ENCODE measurements at places on chromosomes 7 and 10.
A peak's percentile ranks its signal among the peaks of the same experiment; 100 is the strongest.

DNA sequence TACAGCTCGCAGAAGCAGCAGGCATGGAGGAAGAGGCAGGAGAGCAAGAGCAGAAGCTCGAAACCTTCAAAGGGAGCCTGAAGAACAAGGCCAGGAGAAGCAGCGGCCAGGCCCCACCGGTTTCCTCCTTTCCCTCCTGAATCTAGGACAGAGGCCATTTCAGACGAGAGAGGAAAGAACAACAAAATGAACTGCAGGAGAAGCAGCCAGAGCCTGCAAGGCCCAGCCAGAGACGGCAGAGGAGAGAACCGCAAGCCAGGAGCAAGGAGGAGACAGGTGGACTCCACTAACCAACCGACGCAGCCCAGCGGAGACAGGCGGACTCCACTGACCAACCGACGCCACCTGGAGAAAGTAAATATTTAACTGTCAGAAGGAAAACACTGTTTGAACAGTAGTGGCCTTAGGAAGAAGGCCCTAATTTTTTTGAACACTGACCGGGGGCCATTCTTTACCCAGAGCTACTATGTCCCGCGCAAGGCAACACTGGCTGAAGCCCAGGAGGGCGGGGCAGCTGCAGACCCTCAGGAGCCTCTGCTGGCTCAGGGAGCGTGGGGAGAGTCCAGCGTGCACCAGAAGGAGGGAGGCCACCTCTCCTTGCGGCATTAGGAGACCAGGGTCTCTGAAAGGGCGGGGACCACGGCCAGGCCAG is 559.2 kb downstream of the PTPRN2 start:
- DNase-seq, result no peak

DNA sequence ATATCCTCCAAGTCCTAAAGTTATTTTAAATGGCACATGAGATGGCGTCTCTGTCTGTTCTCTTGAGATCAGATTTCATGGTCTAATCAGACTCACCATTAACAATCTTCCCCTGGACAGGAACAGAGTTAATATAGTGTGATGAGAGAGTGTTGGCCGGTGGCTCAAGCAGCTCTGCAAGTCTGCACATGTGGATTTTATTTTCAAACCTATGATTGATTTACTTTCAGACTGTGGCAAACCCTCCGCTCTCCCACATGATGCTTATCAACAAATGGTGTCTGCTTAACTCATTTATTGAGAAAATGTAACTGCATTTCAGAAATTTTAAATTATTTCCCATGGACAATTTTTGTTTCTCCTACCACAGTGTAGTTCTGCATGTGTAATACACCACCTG is 46.5 kb upstream of the HGF start:
- no peak for DNase-seq

DNA sequence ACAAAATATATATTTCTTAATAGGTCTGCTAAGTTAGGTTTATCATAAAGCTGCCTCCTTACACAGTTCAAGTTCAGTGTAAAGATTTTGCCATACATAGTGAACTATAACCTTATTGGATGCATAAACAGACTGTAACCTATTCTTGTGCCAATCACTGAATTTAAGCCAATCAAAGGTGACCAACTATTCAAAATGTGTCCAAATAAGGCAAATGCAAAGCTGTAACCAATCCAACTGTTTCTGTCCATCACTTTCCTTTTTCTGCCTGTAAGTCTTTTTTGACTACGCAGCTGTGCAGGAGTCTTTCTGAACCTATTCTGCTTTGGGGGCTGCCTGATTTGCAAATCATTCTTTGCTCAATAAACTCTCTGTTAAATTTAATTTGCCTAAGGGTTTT is 11.6 kb upstream of the DNMBP start:
- DNase-seq, result no peak

- DNase-seq, result no peak
Observed at GRCh38 chr7:80640846-80641245, 2.4 kb downstream of the CD36 start.

DNA sequence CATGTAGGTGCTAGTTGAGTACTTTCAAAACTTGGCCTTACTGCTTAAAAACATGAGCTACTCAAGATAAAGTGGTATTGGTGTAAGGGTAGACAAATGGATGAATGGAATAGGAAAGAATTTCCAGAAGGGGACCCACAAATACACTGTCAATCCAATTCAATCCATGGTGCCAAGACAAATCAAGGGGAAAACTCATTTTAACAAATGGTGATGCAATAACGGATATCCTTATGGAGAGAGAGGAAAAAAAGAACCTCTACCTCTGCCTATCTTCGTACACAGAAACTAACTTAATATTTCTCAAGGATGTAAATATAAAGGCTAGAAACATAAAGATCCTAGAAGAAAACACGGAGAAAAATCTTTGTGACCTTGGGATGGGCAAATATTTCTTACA is 123.8 kb upstream of the RSU1 start:
- DNase-seq, result no peak

- no peak for DNase-seq
Observed at GRCh38 chr7:150735596-150736358, 1.4 kb upstream of the GIMAP5 start.

GRCh38 chr7:13279854-13280435 is 592.5 kb downstream of the ARL4A start:
- no peak for DNase-seq

- DNase-seq, result no peak
Observed at GRCh38 chr10:110679486-110680272, 35.5 kb downstream of the RBM20 start.

DNA sequence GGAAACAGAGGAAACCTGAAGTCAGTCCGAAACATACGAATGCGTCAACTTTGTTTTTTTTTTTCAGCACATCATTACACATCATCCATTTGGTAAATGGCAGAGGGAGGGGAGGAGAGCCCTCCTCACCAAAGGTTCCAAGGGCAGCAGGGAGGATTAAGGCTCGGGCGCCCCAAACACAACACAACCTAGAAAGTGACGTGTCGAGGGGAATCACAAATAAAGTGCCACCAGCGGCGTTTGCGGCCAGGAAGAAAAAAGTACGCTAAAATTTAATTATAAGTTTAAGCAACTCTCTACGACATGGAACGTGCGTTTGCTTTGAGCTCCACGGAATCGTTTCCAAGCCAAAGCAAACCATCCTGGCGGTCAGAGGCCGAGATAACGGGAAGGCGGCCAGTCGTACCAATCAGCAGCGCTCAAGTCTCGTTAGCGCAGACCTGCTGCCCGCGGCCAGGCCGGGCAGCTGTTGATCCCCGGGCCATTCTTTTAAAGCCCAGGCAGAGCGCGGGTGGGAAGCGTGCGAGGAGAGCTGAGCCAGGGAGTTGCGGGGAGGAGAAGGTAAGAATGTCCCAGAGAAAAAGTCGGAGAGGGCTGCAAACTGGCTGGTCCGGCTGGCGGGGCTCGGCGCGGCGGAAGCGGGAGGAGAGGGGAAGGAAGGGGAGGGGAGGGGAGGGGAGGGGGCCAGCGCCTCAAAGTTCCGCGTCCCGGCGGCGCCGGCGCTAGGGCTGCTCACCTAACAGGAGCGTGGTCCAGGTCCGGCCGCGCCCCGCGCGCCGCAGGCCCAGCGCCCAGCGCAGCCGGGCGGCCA is 719 bp downstream of the DPY19L1 start:
- DNase-seq, result peak; percentile 10

- no peak for DNase-seq
Observed at GRCh38 chr7:124113045-124113444, 80.2 kb upstream of the TMEM229A start.

DNA sequence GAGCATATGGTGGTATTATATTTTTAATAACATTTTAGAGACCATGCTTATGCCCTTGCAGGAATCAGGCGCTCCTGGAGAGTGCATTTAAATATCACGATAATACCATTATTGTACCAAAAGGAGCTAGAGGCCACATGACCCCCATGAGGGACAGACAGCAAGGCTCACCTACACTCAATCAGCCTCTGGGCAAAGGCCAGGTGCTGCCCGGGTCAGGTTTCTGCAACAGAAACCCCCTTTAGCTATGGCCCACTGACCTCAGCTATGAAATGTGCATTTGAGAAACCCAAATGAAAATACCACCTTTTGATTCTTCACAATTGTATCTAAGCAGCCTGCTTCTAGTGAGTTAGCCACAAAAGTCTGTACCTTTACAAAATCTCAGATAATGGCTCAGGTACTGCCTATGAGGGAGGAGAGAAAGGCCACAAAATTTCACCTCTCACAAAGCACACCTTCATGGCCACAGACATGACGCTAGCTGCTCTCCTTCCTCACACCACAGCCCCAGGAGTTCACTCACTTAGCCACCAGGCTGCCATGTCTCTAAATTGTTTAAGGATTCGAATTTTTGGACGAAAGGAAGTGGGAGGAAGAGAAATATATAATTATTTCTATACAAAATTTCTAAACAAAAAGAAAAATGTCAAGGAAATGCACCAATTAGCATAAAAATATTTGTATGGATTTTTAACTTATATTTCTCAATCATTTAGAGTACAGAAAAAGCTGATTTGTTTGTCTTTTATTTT is 79.9 kb downstream of the GLI3 start:
- DNase-seq, result no peak

GRCh38 chr10:117139581-117140524 is 1.8 kb upstream of the VAX1 start:
- no peak for DNase-seq

DNA sequence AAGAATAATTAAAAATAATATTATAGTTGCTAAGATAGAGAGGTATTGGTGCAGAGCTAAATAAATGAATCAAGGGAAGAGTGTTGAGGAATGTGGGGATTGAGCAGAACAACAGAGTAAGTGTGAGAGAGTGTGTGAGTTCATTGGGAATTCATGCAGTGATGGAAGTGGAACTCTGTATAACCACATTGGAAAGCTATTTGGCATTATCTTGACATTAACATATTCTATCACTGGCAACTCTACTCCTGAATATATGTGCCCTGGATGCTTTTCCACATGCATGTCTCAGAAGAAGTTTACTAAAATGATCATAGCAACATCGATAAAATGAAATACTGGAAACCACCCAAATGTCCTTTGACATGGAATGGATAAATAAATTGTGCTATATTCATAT is 164.1 kb downstream of the SEMA3E start:
- DNase-seq, result no peak

GRCh38 chr10:129509155-129509554 is 42.1 kb downstream of the MGMT start:
- no peak for DNase-seq

GRCh38 chr10:130393342-130393741 is 257.2 kb downstream of the GLRX3 start:
- no peak for DNase-seq

- no peak for DNase-seq
Observed at GRCh38 chr10:107064075-107064474, 100.4 kb downstream of the SORCS1 start.

GRCh38 chr10:78859266-78859665 is 209.5 kb upstream of the ZMIZ1 start:
- DNase-seq, result no peak

GRCh38 chr10:13078912-13079775 is 20.8 kb upstream of the OPTN start:
- DNase-seq, result no peak

GRCh38 chr10:125348536-125348935 is 188.2 kb upstream of the CTBP2 start:
- no peak for DNase-seq

DNA sequence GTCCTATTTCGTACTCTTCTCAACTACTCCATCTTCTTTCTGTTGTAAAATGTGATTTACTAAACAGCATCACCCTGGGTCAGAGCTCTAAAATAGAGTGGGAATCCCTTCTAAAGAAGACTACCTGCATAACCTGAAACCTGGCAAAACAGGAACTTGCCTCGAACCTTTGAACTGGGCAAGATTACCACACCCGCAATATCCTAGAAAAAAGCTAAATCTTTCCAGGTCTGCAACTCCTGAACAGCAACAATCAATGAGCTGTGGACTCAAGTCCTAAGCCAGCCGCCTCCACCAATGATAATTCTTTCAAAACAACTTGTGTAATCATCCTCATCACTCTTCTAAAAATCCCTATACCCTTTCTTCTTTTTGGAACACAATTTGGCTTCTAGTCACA is 824.2 kb upstream of the COBL start:
- no peak for DNase-seq

GRCh38 chr7:137818036-137818435 is 28.7 kb downstream of the DGKI start:
- no peak for DNase-seq

- no peak for DNase-seq
Observed at GRCh38 chr7:109641445-109641844, 1071.8 kb downstream of the DNAJB9 start.

GRCh38 chr7:106371629-106372028 is 86.8 kb upstream of the NAMPT start:
- DNase-seq, result no peak

- no peak for DNase-seq
Observed at GRCh38 chr7:115911465-115911864, 119.1 kb downstream of the TFEC start.

DNA sequence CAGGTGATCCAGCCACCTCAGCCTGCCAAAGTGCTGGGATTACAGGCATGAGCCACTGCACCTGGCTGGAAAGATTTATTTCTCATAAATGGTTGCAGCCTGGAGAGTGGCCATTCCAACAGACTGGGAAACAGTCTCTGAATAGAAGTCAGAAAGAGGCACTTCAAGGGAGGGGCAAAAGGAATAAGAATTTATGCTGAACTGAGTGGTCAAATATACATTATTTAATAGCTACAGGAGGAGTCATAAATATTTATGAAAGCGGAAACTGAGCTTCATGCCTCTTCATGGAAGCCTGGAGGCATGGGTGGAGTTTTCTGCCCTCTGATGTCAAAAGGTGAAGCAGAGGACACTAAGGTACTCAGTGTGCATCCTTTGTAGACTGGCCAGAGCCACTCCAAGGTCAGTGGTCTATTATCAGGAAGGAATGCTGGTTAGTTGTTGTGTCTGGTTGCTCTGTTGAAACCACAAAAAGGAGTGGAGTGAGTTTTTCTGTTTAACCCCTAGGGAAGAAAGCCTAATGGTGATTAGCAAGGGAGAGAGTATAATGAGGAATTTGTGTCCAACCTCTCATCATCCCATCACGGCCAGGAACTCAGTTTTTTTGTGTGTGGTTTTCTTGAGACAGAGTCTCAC is 9.3 kb upstream of the NRBF2 start:
- no peak for DNase-seq

- DNase-seq, result no peak
Observed at GRCh38 chr10:52437205-52437646, 123.1 kb downstream of the DKK1 start.

GRCh38 chr7:20183086-20183485 is 34.1 kb downstream of the MACC1 start:
- no peak for DNase-seq

All from stimulated activated CD8-positive, alpha-beta memory T cell treated with anti-CD3 and anti-CD28 coated beads, Interleukin-12 subunit alpha, Interleukin-12 subunit beta, amount 100 ng/mL, for 4 hours (primary cell).